Activated naive CD4-positive, alpha-beta T cell treated with Interleukin-2 at 50 U/mL for 16 hours (primary cell): ENCODE measurements at places on chromosomes 13 and 19.
A peak's percentile ranks its signal among the peaks of the same experiment; 100 is the strongest.

DNA sequence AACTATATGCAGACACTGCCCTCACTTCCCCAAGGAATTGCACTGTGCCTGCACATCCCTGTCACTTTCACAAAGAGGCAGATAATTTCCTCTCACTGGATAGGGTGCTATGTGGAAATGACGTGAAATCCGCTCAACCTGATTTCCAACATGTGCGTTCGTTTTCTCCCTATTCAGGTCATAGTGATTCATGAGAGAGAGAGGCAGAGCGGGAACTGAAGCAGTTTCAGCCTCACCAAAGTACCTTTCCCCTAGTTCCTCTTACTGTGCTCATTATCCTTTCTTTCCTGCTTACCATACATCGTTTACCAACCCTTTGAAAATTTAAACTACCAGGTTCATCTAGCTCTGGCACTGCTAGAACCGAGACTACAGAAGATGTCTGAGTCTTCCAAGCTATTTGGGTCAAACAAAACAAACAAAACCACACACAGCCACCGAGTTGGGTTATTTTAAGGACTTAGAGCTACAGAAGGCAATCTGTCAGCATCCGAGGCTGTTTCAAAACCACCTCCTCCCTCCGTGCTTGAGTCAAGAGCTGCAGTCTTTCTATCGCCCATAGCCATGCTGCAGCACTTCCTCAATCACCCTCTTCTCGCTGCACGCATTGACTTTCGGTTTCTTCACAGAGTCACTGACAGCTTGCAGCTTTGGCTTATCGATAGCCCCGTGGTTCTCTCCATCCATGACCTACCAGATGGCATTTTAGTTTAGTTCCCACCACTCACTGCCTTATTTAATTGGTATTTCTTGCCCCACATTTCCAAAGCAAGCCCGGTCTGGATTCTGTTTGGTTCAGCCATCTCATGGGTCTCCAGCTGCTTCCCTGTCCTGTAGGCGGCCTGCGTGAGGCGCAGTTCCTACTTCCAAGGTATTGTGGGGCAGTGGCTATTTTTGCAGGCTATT lies 1395.8 kb downstream of the EFNB2 start:
- DNase-seq, result peak; percentile 60

DNA sequence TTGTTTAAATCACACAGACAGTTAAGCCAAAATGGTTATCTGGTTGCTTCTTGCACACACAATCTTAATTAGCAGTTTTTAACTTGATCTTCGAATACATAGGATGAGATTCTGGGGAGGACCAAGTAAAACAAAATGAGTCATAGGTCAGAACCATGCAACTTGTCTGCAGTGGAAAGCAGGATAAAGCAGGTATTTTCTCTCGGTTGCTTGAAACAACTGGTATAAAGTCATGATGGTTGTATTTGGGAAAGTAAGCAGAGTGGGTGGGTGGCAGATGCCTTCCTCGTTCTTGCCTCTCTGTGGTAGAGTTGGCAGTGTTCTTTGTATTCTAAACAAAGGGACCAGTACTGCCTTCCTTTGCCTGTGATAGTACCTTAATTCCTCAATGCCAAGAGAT lies 167.0 kb downstream of the COG6 start:
- DNase-seq, result no peak

DNA sequence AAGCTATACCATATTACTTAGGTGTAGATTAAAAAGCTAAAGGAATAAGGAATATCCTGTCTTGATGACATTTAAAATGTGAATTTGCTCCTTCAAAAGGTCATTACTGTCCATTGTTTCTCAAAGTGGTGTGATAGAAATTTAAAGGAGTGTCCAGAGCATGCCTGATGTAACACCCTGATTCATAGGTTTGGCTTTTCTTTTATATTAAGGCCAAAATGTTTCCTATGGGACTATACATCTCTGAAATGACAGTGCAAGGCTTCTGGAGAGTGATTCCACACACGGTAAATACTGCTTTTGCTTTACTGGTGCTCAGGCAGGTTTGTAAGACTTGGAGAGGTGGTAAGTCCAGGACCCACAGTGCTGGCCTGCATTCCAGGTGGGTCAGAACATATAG lies 289.9 kb downstream of the RFC3 start:
- no peak for DNase-seq

DNA sequence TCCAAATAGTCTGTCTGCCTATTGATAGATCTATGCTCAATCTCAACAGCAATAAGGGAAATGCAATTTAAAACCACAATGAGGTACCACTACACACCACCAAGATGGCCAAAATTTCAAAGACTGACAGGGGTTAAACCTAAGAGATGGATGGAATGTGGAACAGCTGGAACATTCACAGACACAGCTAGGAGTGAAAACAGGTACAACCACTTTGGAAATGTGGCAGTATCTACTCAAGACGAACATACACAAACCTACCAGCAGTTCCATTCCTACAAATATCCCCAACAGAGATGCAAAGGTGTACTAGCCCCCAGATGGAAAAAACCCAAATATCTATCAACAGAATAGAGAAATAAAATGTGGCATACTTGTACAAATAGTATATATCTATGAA lies 86.4 kb downstream of the TSC22D1 start:
- no peak for DNase-seq

DNA sequence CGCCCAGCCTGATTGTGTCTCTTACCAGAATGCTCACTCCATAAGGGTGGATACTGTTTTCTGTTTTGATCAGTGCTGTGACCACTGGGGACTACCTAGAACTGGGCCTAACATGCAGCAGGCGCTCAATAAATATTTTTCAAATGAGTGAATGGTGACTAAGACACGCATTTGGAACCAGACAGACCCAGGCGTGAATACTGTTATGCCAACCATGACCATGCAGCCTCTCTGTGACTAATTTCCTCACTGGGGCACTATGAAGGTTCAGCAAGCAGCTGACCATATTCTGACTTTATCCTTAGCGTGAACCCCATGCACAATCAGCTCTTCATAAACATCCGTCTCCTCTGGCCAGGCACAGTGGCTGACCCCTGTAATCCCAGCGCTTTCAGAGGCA lies 13.0 kb upstream of the SPC24 start:
- DNase-seq, result no peak

DNA sequence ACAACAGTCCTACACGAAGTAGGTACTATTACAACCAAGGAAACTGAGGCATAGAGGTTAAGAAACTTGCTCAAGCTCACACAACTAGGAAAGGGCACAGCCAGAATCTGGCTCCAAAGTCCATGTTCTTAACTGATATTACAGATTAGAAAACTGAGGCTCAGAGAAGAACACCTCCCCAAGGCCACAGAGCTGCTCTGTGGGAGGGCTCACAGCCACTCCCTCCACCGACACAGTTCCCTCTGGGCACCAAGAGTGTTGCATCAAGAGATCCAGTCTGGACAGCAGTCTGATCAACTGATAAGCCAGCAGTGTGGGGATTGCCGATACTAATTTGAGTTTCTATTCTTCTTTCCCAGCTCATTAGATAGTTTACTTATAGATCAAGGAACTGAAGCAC lies 29.5 kb downstream of the SLC15A1 start:
- DNase-seq, result no peak

GRCh38 chr19:30719999-30720345 lies 347.8 kb downstream of the ZNF536 start:
- no peak for DNase-seq

- DNase-seq, result no peak
Observed at GRCh38 chr13:60494296-60494695, 97.3 kb downstream of the TDRD3 start.

- DNase-seq, result no peak
Observed at GRCh38 chr13:29702912-29703351, 107.4 kb upstream of the SLC7A1 start.

- DNase-seq, result no peak
Observed at GRCh38 chr13:111534751-111535522, 214.5 kb downstream of the TEX29 start.

DNA sequence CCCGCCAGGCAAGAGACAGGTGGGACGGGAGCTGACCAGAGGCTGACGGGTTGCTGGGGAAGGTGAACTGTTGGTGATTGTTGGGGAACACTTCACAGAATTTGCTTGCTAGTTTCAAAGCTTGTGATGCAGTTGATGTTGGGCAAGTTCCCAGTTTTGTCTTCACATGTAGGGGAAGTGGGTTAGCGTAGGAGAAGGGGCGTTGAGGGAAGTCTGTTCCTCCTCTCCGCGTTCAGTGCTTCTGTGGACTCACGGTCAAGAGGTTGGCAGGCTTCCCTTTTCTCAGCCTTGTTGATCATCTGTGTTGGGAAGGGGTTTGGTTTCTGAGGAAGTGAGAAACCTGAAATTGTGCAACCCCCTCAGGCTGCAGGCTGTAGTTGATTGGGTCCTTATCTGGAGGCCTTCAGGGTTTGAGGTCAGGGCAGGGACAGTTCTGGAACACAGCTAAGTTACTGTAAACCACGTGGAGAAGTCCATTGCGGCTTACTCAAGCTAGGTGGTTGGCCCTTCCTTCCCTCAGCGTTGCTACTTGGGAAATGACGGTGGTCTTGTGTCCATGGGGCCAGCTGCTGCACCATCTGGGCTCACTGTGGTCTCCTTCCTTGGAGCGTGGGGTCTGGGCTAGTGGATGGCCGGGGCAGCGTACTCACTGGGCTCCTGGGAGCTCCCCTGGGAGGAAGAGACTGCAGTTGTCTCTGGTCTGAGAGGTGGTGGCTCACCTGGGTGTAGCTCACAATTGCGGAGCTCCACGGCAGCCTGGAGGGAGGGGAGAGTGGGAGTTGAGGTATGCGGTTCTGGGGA lies 7.5 kb downstream of the RPS9 start:
- peak; percentile 50 for DNase-seq

GRCh38 chr13:107548338-107548737 lies 667.0 kb downstream of the LIG4 start:
- DNase-seq, result no peak

DNA sequence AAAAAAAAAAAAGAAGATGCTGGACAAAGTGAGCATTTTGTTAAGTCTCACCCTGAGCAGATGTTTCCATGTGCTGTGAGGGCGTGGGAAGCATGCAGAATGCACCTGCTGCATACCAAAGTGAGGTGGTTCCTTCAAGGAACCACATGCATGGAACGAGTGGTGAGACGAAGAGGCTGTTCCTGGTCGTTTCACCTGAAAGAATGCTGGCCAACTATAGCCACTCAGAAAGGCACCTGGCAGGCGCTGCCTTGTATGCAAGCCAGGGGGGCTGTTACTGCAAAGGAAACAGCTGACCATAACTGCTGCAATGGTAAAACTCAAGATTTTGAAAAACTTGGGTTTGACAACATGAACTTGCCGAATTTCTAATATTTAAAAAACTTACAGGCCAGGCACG lies 14.7 kb downstream of the MIER2 start:
- no peak for DNase-seq

DNA sequence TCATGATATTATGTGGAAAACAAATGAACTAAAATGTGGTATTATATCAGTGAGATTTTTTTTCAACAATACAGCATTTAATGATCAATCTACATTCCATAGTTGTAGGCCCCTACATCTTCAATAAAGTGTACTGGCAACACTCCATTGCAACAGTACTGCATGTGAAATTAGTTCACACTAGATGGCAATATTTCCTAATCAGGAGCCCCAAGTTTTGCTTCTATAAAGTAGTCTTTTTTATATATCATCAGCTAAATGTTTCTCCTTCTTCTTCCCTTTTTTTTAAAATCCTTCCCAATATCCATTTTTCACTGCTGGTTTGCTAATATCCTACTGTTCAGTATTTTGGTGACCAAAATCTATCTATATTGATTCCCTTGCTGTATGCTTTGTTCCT lies 528.3 kb upstream of the ATXN8OS start:
- no peak for DNase-seq

- peak; percentile 34 for DNase-seq
Observed at GRCh38 chr19:46426506-46427162, 2.1 kb downstream of the PNMA8C start.

- DNase-seq, result no peak
Observed at GRCh38 chr19:407511-408440, 1.2 kb downstream of the C2CD4C start.

DNA sequence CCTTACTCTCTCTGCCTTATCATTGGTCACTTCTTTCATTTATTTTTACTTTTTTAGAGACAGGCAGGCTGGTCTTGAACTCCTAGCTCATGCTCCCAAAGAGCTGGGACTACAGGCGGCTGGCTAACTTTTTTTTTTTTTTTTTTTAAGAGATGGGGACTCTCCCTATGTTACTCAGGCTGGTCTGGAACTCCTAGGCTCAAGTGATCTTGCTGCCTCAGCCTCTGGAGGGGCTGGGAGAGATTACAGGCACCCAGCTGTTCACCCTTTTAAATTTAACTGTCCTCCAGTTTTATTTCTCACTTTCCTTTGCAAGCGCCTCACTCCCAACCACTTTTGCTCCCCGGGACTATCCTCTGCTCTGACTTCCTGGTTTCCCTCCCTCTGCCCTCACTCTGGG lies 5.6 kb upstream of the CLDN10 start:
- no peak for DNase-seq

DNA sequence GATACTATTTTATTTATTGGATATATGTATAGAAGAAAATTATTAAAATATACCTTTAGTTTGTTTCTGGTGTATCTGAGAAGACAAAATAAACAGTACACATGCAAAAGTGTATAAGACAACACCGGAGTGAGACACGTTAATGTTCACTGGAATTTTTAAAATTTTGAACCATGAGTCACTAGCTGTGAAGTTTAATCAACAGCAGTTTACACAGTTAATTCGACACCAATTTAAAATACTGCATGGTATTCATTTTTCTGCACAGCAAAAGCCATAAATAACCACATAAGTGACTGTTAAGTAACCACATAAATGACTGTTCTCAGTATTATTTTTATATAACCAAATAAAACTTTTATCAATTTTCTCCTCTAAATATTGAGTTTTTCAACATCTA lies 418.7 kb upstream of the NBEA start:
- no peak for DNase-seq
